Pons (tissue), 1 donor: ENCODE measurements at places on chromosomes 4 and X.
A peak's percentile ranks its signal among the peaks of the same experiment; 100 is the strongest.

GRCh38 chrX:77694491-77694890, 91.5 kb downstream of the ATRX start:
- DNase-seq: no peak

DNA sequence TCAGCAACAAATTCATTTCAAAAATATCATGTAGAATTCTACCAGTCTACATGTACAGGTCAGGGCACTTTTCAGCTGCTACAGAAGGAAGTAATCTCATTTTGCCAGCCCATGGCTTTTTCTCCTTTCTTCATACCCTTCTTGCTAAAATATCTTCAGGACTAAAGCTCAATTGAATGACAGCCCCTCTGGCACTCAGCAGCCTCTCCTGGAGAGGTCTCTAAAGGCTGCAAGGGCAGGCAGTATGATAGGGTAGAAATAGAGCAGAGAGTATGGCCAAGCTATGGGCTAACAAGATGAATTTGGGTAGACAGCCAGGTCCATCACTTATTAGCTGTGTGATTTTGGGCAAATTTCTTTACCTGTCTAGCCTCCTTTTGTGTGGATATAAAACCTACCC, 224.6 kb upstream of the RPL34 start:
- no peak for DNase-seq

DNA sequence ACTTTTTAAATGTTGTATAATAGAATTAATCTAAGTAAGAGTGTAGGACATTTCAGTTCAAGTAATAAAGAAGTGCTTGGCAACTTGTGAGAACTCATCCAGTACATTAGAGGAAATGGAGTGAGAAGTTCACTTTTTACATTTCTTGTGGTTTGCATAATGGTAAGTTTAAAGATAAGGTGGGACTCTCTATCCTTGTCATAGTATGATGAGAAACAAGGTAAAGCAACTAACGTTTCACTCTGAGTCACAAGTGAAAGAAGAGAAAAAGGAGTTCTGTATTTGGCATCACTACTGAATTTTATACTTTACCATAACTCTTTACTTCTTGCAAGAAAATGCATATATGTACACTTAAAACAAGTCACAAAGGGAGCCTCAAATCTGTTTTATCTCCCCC, 219.4 kb downstream of the SLC4A4 start:
- no peak for DNase-seq

GRCh38 chr4:183129125-183129524, 30.1 kb downstream of the WWC2 start:
- no peak for DNase-seq

GRCh38 chr4:160136021-160136420, 1033.1 kb downstream of the RAPGEF2 start:
- DNase-seq: no peak

DNA sequence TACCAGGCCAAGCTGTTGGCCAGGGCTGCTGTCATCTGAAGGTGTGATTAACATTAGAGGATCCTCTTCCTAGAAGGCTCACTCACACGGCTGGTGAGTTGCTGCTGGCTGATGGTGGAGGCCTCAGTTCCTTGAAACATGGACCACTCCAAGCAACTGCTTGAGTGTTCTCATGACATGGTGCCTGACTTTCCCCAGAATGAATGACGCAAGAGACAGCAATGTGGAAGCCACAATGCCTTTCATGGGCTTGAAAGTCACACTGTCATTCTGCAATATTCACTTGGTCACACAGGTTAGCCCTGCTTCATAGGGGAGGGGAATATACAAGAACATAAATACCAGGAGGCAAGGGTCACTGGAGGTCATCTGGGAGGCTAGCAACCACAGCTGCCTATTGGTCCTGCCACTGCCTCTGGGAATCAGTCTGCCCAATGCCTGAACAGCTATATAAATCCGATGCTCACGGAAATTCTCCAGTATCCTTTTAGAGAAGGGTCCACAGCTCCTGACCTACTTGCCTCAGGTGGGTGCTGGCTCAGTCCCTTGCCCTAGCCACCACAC, 97.1 kb upstream of the MAML3 start:
- no peak for DNase-seq

DNA sequence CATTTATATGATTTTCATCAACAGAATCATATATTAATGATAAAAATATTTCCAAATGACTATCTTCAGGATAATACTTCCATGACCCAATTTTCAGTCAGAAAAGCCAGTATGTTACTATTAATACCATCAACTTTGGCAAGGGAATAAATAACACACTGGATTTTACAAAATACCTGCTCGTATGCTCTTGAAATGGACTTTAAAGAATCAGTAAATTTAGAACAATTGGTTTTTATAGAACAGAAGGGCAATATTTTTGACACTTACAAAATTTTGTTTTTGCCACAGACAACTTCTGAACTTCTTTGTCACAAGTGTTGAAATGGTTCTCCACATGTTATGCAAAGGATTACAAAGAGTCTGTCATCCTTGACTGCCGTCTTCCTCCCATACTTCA, 700.4 kb downstream of the FSTL5 start:
- no peak for DNase-seq

GRCh38 chr4:25926462-25926861, 12.4 kb downstream of the SMIM20 start:
- peak; percentile 34 for DNase-seq

DNA sequence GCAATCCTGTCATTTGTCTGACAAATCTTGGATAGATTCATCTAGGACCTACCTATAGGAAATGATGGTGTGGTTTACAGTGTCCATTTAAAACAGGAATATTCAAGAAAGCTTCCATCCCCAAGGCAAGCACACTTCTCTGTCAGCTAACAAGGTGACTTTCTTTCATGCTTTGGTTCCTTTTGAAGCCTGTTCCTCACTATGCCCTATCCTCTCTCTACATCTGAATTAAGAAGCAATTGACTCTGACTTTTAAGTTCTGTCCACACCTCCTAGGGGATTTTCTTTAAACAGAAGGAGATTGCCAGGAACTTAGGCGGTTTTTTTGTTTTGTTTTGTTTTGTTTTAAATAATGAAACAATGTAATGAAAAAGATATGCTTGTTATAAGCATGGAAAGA, 1181.4 kb upstream of the TENM3 start:
- DNase-seq: no peak

GRCh38 chrX:23435575-23435974, 100.9 kb downstream of the PTCHD1 start:
- no peak for DNase-seq

DNA sequence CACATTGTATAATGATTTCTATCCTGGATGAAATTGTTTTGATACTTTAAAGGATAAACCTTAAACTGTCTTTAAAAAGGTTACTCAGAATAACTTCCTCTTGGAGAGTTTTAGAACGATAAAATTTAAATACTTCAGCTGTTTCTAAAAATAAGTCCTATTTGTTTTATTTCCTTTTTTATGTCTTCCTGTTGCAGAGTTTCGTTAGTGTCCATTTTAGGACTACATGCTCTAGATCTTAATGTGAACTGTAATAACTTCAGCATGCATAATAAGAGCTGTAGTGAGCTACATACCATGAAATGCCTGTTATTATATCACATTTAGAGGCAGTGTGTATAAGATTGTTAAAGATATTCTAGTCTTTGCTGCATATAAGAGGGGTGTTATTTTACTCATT, 14.6 kb downstream of the ATP10D start:
- peak; percentile 37 for DNase-seq

DNA sequence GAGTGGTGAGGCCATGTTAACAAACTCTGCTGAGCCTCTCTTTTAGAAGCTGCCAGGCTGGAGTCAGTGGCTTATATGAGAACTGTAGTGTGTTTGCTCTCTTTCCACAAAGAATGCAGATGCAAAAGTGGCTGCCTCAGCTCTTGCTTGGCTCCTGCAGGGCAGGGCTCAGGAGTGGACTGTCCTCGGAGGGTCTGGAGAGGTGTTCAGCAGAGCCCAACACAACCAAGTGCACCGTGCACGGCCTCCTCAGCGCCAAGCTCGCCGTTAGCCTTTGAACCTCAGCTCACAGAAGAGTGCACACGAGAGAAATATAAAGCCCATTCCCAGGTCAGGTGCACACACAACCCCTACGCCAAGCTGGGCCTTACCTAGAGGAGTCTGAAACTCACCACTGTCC, 82.8 kb downstream of the C4orf51 start:
- no peak for DNase-seq

GRCh38 chr4:151803246-151803645, 42.4 kb upstream of the GATB start:
- DNase-seq: no peak

DNA sequence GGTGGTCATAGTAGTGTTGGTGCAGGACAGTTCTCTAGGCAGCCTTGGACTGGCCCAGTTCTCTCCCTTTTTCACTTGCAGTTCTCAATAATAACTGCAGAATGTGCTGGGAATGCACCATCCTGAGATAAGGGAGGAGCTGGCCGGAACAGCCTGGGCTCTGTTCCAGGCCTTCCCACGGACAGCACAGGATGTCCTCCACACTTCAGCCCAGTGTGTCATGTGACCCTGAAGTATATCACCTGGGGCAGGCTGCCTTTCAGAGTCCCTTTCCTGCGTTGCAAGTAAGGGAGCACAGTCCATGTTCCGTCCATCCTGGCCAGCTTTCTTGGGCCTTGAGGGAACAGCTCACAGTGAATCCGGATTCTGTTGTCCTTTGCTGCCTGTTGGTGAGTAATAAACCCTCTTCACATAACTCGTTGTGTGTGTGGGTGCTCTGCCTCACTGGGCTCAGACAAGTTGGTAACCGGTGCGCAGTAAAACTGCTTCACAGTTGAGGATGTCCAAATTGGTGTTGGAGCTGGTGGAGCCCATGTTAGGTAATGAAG, 32.3 kb upstream of the BBS12 start:
- no peak for DNase-seq

DNA sequence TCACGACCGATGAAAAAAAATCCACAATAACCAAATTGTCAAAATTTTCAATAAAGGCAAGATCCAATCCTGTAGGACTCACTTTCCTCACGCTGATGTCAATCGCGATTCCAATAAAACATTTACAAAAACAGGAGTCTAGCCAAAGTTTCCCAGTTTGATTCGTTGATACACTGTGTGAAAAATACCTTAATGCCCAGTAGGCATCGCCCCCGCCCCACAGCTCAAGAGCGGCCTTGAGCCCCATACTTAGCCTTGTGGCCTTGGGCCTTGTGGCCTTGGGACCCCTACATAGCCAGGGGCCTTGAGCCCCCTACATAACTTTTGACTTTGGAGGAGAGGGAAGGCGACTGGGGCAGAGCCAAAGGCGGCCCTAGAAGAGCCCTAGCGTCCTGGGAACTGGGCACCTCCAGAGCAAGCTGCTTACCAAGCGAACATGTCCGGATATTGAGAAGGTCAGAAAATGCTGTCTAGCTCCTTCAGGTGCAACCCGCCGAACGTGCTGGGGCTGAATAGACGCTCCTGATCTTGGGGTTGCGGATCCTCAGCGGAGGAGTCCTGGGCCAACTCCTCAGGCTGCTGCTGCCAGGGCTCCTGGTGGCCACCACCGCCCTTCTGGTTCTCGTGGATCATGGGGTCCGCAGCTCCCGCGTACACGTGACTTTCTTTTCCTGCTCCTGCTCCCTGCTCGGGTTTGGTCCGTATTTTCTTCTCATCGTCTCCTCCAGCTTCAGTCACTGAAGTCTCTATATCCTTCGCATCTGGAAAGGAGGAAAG, 62.9 kb downstream of the RHOXF2B start:
- no peak for DNase-seq

- DNase-seq: no peak
Observed at GRCh38 chr4:105280338-105281123, 133.9 kb downstream of the TET2 start.

- DNase-seq: no peak
Observed at GRCh38 chrX:153917869-153918268, 8.2 kb downstream of the ARHGAP4 start.

DNA sequence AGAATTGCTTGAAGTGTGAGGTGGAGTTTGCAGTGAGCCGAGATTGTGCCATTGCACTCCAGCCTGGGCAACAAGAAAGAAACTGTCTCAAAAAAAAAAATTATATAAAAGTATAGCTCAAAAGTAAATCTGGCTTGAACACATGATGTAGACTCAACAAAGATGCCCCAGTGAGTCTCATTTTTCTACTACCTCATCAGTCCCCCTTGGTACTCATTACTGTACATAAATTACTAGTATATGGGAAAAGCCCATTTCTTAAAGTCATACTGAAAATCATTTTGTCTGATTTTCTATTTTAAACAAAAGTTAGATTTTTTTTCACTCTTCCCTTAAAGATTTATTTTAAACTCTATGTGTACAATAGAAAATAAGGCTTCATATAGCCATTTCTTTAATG, 39.2 kb downstream of the FAM241A start:
- DNase-seq: no peak

- DNase-seq: no peak
Observed at GRCh38 chr4:140244328-140244727, 90.3 kb upstream of the MAML3 start.

DNA sequence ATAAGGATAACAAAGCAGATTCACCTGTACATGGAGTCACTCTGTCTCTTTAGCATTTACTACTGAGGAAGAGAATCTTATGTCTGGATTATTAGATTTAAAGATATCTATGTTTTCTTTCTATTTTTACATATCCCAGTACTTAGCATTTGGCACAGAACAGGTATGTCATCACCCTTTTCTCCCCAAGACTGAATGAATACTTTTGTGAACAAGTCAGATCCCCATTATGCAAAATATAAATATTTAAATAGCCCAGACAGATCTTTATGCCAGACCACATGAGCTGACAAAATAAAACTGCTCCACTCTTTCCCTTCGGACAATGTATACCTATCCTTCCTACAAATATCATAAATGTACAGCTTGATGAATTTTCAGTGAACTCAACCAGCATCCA, 94.5 kb downstream of the CASK start:
- DNase-seq: no peak

- no peak for DNase-seq
Observed at GRCh38 chr4:7121866-7122653, 54.2 kb upstream of the GRPEL1 start.

- no peak for DNase-seq
Observed at GRCh38 chr4:4328206-4328605, 38.2 kb downstream of the ZBTB49 start.

DNA sequence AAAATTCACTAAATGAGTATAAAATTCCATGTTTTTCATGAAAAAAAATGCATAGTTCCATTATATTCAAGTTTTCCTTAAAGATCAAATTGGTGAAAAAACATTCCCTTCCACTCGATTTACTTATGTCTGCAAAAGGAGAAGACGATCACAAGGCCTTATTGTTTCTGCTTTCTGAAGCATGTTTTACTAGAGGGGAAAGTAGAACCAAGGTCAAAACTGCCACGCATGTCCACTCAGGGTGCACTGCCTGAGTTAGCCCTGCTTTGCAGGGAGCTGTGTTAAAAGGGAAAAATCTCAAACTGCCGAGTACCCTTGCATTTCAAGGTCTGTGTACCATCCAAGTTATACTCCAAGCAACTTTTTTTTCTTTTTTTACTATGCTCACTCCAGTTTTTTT, 57.2 kb downstream of the TRAPPC11 start:
- DNase-seq: no peak
